Spinal cord (tissue), 10 donors: ENCODE measurements at places on chromosomes 5 and 9.

GRCh38 chr9:93950619-93951601 is 4.2 kb downstream of the BARX1 start:
- no peak for DNase-seq

DNA sequence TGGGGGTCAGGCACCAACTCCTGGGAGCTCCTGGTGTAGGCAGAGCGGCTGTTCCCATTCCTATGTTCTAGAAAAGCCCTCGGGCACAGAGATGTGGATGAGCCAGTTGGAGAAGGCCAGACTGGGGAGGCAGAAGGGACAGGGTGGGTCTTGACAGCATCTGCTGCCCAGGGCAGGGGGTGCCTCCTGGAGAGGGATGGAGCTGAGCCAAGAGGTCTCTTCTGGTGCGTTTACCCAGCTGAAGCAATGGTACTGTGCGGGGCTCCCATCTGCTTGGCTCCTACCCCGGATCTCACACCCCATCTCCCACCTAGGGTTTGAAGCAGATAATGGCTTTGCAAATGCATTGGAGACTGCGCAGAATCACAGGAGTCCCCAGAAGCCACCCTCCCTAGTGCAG is 41.3 kb downstream of the SHB start:
- DNase-seq, result no peak

GRCh38 chr5:10689391-10690081 is 71.5 kb downstream of the DAP start:
- DNase-seq, result no peak

- DNase-seq, result no peak
Measured at GRCh38 chr5:173726846-173727557, 110.6 kb upstream of the BOD1 start.

GRCh38 chr5:139271201-139272027 is 22.1 kb upstream of the MATR3 start:
- DNase-seq, result no peak

DNA sequence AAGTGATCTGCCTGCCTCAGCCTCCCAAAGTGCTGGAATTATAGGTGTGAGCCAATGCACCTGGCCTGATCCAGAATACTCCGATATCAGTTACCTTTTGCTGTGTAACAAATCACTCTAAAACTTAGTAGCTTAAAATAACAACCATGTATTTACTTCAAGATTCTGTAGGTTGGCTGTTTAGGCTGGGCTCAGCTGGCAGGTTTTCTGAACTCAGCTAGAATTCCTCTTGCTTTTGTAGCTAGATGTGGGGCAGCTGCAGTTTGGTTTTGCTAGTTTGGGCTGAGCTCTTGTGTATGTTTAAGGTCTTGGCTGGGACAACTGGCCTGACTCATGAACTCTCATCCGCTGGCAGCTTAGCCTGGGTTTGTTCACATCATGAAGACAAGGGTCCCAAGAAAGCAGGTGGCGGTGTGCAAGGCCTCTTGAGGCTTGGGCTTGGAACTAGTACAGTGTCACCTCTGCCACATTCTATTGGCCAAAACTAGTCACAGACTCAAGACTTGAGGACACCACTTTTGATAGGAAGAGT is 138.3 kb upstream of the SHB start:
- no peak for DNase-seq

DNA sequence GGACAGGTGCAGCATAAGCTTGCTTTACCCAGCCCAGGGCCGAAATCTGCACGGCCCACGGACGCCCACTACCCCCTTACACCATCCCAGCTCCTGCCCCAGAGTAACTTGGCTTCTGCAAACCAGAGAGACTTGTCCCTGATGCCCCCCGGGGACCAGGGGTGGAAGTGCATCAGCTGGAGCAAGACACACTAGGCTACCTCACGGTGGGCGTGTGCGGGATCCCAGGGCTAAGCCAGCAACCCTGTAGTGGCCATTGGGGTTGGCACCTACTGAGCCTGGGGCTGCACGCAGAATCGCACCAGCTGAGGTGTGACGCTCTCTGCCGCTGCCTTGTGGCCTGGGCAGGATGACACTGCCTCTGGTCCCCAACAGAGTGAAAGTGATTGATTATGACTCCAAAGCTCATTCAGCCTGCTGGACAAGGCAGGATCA is 6.1 kb upstream of the ZNF79 start:
- DNase-seq, result no peak

DNA sequence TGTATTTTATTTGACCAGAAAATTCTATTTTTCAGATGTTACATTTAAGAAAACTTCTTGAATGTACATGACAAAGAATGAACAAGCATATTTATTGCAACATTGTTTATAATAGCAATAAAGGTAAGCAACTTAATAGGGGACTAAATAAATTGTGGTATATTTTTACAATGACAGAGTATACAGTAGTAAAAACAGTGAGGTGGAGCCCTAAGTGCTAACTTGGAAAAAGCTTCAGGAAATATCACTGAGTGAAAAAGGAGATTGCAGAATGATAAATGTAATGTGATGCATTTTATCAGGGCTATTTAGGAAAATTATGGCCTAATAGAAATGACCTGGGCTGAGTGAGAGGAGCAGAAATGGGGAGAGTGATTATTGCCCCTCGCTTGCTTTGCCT is 56.5 kb upstream of the SEMA6A start:
- DNase-seq, result no peak

DNA sequence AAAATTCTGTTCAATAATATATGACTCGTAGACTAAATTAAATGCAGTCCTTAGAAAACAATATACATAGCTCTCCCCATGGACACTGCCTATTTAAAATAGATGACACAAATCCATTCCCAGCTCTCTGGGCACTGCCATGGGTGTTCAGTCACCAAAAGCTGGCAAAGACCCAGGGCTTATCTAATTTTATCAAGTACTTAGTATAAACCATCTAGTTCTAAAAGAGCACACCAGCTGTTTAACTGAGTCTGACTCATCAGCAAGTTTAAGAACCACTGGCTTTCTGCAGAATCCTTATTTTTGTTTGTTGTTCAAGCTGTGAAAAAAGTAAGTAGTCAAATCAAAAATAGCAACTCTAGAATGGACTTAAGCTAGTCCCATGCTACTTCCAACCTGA is 107.6 kb downstream of the PLPP1 start:
- no peak for DNase-seq

DNA sequence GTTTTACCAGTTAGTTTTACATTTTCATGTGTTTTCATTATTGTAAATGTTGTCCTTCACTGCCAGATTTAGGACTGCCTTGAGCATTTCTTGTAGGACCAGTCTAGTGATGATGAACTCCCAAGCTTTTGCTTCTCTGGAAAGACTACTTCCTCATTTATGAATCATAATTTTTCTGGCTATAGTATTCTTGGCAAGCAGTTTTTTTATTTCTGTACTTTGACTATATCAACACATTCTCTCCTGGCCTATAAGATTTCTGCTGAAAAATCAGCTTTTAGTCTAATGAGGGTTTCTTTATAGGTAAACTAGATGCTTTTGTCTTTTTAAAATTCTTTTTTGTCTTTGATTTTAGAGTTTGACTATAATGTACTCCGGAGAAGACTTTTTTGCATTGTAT is 256.8 kb upstream of the GRAMD2B start:
- DNase-seq, result no peak

DNA sequence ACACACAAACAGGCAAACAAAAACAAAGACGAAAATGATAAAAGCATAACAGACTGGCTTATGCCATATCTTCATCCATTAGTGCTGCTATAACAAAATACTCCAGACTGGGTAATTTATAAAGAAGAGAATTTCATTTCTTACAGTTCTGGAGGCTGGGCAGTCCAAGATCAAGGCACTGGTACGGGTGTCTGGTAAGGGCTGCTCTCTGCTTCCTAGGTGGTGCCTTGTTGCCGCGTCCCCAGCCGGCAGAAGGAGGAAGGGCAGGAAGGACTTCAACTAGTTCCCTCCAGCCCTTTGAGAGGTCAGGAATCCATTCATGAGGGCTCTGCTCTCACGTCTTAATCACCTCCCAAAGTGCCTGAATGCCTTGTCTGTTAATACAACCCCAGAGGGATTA is 122.6 kb downstream of the BOD1 start:
- DNase-seq, result no peak

- peak; percentile 41 for DNase-seq
Measured at GRCh38 chr5:19608444-19609002, 379.5 kb downstream of the CDH18 start.

DNA sequence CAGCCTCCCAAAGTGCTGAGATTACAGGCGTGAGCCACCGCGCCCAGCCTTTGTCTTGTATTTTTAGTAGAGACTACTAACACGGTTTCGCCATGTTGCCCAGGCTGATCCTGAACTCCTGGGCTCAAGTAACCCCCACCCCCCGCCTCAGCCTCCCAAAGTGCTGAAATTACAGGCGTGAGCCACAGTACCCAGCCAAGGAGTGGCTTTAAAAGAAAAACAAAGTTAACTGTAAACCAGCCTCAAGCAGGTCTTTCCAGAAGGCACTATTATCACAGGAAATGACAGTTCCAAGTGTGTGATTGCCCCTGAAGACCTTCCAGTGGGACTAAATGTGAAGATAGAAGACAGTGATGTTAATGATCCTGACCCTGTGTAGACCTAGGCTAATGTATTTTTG is 31.1 kb downstream of the SIL1 start:
- DNase-seq, result no peak

DNA sequence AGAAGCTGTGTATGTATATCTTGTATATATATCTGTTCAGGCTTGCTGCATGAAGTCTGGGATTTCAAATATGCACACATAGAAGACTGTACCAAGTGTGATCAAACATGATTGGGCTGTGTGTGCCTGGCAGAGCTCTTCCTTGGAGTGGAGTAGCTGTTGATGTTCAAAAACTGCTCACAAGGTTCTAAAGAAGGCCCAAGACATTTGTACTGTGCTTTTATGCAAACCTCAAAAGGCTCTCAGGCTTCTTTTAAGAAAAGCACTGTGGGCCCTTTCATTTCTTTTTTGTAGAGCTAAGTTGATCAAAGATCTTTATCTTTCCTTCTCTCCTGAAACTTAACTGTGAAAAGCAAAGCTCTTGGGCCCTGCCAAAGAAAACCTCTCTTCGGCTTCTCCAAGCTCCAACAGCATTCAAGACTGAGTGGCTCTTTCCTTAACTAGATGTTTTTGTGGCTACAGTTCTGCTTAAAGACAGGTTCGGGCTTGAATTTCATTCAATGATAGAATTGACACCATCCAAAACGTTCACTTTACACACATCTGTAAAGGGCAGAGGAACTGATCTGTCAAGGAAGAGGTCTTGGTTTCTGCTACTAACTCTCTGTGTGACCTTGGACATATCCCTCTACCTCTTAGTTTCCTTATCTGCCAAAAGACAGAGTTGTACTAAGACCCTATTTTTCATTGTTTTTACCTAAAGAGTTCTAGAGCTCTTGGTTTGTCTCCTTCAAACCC is 105.8 kb upstream of the IL6ST start:
- no peak for DNase-seq

- DNase-seq, result no peak
Measured at GRCh38 chr5:79573983-79574890, 38.0 kb upstream of the TENT2 start.

DNA sequence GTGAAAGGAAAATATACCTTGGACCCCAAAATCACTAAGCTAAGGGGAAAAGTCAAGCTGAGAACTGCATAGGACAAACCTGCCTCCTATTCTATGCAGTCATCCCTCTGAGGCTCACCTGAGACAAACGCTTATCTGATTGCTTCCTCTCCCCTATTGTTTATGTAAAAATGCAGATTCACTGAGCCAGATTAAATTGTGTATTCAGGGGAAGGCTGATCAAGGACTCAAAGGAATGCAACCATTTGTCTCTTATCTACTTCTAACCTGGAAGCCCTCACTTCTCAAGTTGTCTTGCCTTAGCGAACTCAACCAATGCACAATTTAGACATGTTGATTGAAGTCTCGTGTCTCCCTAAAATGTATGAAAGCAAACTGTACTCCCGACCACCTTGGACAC is 13.3 kb downstream of the SPARC start:
- DNase-seq, result no peak

DNA sequence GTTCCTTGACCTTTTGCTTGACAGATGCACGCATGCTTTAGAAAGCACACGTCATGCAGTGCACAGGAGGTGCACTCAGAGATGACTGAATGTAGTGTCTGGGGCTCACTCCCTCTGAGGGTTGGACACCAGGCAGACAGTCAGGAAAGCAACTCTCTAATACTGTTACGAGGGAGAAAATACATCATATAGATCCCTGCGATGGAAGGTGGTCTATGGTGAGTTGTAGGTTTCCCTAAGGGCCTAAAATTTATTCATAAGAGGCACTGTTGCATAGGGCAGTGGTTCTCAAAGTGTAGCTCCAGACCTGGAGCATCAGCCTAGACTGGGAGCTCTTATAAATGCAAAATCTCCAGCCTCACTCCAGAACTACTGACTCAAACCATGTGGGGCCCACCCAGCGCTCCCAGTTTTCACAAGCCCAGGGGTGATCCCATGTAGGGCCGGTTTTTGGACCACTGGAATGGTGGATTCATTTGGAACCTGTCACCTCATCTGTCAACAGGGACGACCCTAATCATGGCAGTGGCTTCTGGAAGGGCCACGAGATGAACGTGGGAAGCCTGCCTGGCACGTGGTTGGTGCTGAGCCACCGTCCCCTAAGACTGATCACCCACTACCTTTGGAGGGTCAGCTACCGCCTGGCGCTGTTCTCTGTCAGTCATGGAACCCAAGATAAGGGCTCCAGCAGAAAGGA is 16.8 kb upstream of the PHF19 start:
- DNase-seq, result no peak

DNA sequence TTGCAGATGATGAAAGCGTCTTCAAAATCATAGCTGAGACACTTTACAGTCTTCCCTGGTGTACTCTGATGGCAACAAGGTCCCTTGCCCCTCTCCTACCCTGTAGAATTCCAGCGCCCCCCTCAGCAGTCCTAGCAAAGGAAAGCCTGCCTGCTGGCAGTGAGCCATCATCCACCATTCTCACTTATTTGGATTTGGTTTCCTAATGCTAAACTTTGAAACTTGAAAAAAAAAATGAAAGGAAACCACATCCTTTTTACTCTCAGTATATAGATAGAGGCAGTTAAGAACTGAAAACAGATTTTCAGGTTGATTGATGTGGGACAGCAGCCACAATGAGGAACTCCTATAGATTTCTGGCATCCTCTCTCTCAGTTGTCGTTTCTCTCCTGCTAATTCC is at the start of gene GZMA:
Gene GZMA, plus strand, starts transcription at position 299 of the 400 bp plus-strand sequence. Its CDS starts 37 bp downstream, at position 336.
- DNase-seq, result no peak

GRCh38 chr5:38022631-38023030 is 182.8 kb upstream of the GDNF start:
- no peak for DNase-seq

GRCh38 chr9:16175461-16175860 is 622.6 kb downstream of the CCDC171 start:
- DNase-seq, result no peak

- no peak for DNase-seq
Measured at GRCh38 chr9:34659592-34660253, 2.7 kb downstream of the CCL27 start.
